Spinal cord (tissue), 10 donors: ENCODE measurements at places on chromosomes 1 and 21.

GRCh38 chr1:187129132-187129531, 300.4 kb downstream of the PLA2G4A start:
- no peak for DNase-seq

DNA sequence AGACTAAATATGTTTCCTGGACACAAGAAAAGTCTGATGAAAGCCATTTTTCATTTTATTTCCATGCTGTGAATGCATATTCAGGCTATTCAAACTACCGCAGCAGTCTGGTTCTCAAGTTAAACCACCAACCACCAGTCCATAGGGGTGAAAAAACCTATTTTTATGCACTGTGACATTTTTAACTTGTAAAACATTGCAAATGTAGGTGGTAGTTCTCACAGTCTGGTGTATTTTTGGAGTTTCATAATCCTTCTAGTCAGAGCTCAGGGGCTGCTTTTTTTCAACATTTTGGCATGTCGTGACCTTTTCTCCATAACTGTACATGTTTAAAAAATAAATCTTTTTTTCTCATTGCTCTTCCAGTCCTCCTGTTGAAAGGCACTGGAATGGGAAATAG, 907.6 kb upstream of the ADGRL2 start:
- no peak for DNase-seq

DNA sequence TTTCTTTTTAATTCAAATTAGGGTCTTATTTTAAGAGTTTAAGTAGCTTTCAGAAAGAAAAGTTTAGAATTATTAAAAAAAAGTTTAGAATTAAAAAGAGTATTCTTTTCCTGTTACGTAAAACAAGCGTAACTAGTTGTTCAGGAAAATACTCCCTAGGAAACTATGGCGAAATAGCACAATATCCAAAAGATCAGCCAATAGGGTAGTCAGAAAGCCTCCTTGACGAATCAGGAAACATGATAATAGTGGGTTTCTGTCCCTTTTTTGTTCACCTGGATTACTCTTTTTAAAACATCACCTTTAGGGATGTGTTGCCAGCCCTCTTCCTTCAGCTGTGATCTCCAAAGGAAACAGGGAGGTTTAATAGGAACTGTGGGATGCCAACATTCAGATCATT, 25.2 kb downstream of the S1PR1 start:
- DNase-seq, result no peak

GRCh38 chr21:32392299-32392879, 423 bp downstream of the URB1 start:
- DNase-seq, result no peak

GRCh38 chr1:113749402-113749801, 9.9 kb downstream of the PHTF1 start:
- DNase-seq, result no peak

GRCh38 chr1:35043498-35043897, 11.8 kb upstream of the ZMYM6 start:
- no peak for DNase-seq

DNA sequence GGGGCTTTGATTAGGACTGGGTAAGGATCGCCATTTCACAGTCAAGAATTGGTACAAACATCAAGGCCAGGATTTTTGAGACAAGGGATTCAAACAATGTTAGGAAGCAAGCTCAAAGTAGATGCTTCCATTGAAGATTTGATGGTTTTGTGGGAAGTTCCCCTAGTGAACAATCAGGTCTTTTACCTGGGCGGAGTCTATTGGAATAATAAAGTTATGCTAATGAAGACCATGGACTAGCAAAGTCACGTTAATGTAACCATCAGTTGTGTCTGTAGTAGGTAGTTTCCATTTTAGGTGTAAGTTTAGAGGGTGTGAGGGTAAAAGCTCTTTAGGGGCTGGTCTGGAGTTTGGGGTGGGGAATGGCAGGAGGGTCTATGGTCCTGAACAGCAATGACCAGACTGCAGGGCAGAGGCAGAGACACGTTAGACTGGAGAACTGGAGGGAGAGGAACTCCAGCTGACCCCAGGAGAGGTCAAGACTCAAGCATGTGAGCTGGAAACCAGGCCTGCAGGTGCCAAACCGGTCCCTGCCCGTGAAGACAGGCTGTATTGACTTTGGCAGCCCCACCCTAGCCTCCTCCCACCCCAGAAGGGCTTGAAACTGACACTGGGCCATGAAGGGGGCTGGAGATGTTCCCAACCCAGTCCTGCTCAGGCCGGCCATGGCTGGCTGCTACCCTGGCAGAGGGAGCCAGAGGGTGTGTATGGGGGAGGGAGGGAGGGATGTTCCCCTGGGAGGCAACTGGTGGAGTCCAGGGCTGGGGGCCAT, 36.0 kb upstream of the GPR37L1 start:
- no peak for DNase-seq

DNA sequence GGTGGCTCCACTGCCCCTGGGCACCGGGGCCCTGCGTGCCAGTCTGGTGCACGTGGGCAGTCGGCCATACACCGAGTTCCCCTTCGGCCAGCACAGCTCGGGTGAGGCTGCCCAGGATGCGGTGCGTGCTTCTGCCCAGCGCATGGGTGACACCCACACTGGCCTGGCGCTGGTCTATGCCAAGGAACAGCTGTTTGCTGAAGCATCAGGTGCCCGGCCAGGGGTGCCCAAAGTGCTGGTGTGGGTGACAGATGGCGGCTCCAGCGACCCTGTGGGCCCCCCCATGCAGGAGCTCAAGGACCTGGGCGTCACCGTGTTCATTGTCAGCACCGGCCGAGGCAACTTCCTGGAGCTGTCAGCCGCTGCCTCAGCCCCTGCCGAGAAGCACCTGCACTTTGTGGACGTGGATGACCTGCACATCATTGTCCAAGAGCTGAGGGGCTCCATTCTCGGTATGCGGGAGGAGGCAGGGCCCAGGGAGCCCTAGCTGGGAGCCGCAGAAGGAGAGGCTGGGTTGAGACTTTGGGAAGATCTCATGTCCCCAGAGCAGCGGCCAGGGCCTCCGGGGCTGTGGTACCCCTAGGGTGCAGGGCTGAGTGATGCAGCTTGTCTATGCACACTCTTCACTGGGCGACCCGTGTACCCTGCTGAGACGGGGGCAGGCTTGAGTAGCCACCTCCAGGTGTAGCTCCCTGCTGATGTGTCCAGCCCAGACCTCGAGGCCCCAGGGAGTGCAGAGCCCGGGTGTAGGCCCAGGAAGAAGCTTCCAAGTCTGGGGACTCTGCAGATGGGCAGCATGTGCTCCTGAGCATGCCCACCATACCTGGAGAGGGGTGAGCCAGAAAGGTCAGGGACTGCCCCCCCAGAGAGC, 1.8 kb downstream of the VWA1 start:
- no peak for DNase-seq

- no peak for DNase-seq
These were observed 488.0 kb upstream of the B3GALT2 start for GRCh38 chr1:193674292-193674944.

DNA sequence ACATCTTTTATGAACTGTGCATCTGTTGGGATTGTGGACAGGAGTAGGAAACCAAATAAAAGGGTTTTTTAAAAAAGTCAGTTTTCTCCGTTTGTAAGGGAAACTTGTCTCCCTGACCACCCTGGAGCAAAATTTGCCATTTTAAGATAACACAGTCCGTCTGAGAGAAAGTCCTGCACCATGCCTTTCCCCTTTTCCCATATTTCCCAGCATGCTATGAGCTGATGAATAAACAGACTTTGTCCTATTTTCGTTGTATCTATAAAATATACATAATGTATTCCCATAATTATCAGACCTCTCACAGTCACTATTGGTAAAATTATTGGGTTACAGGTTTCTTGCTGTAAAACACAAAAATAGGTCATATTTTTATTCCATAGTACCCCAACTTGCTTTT, 1.7 kb upstream of the AKT3 start:
- no peak for DNase-seq

DNA sequence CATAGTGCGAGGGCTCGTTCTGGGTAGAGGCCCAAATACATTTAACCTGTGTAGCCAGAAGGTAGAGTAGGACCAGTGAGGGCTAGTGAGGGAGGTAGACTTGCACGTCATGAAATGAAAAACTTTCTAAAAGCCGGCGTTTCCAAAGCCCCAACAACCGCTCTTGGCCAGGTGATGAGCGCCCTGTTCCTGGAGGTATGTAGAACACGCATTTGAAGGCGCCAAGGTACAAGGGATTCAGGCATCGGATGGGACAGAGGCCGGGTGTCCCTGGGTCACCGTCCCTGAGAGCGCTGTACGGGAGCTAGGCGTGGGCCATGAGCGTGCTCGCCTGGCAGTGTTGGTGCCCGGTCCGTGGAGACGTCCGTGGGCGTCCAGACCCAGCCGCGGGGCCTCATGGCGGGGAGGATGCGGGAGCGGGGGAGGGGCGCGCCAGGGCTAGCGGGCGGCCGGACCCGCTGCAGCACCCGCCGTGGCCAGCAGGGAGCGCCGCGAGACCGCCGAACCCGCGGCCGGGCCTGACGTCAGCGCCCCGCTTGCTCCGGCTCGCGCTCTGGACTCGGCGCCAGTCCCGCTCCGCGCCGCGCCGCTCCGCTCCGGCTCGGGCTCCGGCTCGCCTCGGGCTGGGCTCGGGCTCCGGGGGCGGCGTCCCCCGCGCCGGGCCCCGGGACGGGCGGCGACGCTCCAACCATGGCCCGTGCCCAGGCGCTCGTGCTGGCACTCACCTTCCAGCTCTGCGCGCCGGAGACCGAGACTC, at the start of gene PTPRU:
Gene PTPRU (plus strand): TSS at position 568 of the 757 bp plus-strand sequence. CDS start 123 bp downstream, at position 691.
- peak; percentile 89 for DNase-seq

GRCh38 chr1:32159189-32159588, 20.3 kb upstream of the TXLNA start:
- DNase-seq, result no peak

GRCh38 chr1:160662910-160663309, 16.1 kb upstream of the SLAMF1 start:
- no peak for DNase-seq

GRCh38 chr1:202155478-202156021, 4.9 kb downstream of the PTPN7 start:
- peak; percentile 40 for DNase-seq

GRCh38 chr1:10823000-10823401, 26.6 kb upstream of the CASZ1 start:
- peak; percentile 55 for DNase-seq

DNA sequence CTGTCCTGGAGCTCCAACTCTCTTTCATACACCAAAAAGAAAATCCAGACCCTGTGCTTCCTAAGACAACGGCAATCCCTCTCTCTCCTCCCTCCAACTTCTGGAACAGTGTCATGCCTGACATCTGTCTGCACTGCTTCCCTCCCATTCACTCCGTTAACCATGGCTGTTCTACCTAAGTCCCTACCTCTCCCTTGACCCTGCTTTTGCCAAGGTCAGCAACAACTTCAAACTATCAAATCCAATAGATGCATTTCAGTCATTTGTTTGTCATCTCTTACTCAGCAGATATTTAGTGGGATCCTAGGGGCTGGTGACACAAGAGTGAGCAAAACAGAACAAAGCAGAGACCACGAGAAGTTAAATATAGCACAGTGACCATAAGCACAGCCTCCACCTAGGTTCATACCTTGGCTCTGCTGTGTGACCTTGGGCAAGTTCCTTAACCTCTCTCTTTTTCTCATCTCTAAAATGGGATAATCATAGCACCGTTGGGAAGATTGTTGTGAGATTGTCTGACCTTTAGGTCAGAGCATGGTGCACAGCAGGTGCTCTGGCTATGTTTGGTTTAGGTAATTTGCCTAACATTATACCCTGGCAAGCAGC, 88.9 kb downstream of the TMEM53 start:
- no peak for DNase-seq

DNA sequence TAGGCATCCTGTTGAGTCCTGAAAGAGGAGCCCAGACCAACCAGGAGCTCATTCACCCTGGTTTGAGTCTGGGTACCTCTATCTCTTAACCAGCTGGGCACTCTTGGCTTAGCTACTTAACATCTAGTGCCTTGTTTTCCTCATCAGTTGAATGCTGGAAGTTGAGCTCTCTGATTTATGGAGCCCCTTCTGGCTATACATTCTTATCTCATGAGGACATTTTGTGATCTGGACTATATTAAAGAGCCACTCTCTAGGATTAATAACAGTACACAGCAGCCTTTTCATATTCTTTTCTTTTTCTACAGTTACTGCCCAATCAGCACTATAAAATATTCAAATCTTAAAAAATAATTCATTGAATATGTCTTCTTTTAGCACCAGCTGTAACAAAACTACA, 296.9 kb upstream of the RUNX1 start:
- DNase-seq, result no peak

DNA sequence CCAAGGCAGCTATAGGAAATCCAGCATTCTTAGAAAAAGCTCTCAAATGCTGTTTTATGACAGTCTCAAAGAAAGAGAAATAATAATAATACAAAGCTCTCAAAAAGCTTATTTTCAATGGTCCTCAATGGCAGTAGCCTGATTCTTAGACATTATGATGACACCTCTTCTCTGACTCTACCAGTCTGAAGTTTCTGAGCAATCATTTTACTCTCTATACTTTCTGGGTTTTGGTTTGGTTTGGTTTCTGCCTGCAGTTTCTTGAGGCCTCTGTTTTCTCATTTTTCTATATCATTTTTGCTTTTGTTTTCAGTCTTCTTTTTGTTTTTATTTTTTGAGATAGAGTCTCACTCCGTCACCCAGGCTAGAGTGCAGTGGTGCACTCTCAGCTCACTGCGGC, 50.2 kb upstream of the TBX15 start:
- no peak for DNase-seq

DNA sequence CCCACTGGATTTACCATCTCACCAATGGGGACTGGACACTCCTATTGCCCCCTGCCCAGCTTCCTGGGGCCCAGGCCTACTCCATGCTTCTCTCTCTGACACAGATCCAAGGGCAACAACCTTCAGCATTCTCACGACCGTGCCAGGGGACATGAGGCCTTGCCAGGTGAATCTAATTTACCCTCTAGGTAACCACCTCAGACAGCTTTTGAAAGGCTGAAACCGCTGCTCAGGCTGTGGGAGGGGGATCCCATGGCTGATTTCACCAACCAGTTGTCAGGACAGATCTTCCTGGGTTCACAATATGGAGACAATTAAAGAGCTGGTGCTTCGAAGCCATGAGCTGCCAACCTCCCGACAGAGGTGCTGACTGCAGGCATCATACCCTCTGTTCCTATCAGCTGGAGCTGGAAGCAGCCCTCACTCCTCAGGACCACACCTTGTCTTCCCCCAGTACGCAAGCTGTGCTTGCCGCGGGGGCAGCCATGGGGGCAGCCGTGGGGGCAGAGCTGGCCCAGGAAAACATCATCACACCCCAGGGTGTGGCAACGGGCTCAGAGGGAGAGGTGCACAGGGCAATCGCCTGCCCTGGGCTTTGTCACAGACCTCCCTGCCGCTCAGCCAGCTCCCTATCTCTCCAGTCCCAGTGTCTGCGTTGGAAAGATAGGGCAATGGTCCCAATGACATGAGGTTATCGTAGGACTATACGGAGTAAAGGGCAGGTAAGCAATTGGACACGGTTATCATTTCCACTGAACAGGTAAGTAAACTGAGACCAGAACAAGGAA, 120.2 kb downstream of the DMRTB1 start:
- no peak for DNase-seq

- DNase-seq, result no peak
These were observed 29.4 kb downstream of the JAK1 start for GRCh38 chr1:64936956-64937355.
